GM19239 (cell line): ENCODE measurements at places on chromosomes 7 and 10.

- no peak for DNase-seq
Measured at GRCh38 chr7:19107356-19108146, 9.9 kb downstream of the TWIST1 start.

DNA sequence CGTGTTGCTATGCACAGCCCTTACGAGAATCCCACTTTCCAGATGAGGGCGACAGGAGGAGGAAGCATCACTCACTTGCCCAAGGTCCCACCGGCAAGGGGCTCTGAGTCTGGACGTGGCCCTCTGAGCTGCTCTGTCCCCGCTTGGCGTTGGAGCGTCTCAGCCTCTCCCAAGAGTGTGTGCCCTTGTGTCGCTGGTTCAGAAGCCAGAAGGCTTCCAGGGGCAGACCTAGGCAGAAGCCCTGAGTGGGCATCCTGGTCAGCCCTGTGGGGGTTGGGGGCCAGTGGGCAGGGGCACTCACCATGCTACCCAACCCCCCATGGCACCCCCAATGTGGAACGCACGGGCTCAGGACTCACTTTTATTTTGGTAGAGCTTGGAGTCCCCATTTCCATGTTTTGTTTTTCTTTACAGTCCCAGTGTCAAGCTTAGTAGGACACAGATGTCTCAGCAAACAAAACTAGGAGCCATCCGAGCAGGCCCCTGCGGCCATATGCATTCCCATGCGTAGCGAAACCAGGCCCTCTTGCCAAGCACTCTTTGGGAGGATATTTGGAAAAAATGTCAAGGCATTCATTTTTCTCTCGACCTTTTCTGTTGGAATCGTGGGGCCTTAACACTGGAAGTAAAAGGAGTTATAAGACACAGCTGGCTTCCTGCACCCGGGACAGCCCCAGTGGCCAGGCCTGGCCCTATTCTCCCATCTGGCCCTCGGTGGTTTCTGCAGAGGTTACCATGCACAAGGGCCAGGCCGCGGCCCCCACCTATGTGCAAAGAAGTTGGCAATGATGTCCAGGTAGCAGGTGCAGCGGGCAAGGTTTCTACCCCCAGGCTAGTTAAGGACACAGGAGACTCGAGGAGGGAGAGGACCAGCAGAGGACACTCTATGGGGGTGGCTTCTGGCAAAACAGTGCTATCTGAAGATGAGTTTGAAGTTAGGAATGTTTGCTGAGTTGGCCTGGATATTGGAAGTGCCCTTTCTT is 97.0 kb downstream of the LHPP start:
- DNase-seq, result no peak

DNA sequence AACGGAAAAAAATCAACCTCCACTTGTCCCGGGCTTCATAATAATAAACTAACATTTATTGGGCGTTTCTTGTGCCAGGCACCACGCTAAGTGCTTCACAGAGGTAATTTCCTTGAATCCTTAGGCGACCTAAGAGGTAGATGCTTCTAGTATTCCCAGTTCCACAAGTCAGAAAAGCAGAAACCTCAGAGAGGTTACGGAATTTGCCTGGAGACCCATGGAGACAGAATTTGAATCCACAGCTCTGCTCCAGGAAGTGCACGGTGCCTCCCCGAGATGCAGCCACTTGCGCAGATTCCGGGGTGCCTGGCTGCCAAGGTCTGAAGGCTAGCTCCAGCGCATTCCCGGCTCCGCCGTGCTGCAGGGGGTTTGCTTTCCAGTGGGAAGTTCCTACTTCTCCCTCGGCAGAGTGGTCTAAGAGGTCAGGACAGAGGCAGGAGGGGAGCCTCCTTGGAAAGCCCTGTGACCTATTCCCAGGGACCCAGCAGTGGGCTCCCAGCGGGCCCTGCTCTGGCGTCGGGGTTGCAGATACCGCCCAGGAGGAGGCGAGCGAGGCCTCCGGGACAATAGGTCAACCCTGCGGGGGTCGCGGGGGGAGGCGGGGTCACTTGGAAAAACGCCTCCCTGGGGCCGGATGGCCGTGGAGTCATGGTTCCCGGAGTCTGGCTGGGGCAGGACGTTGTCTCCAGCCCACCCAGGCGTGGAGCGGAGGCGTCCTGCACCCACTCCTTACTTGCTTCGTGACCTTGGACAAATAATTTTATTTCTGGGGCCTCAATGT is 10.1 kb upstream of the NKX2-3 start:
- DNase-seq, result no peak

- no peak for DNase-seq
Measured at GRCh38 chr7:140604760-140605159, 35.9 kb downstream of the DENND2A start.

DNA sequence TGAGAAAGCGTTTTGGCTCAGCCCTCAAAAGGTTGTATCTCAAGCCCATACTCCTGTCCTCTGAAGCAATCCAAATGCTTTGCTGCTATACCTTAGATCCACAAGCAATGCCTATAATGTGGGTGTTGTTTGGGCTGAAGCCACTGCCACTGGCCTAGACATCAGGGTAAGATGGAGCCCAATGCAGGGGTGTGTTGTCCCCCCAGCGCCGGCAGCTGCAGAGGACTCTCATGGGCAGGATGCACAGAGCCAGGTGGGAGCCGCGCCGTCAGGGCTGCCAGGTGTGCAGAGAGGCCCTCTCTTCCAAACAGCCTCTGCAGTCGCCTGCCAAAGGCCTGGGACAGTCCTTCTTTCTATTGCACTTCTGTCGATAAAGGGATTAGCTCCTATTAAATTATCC is 205.2 kb upstream of the SHH start:
- no peak for DNase-seq

- no peak for DNase-seq
Measured at GRCh38 chr10:86061278-86062197, 305.1 kb downstream of the GRID1 start.

GRCh38 chr7:3730276-3730675 is 429.2 kb downstream of the SDK1 start:
- DNase-seq, result no peak

GRCh38 chr7:16399265-16399831 is 22.0 kb downstream of the CRPPA start:
- no peak for DNase-seq

- no peak for DNase-seq
Measured at GRCh38 chr10:83533290-83533689, 606.0 kb upstream of the GHITM start.
